IMR-90 (cell line): ENCODE measurements at places on chromosomes 7 and 10. TPM values are rescaled to one million over a fixed set of nuclear protein-coding genes. Genes with fewer than 3 reads are reported as not detected.
A peak's percentile ranks its signal among the peaks of the same experiment; 100 is the strongest.

GRCh38 chr7:12257582-12257981 is 46.5 kb downstream of the TMEM106B start:
- peak overlapping the region; percentile 24; the same call in 1 of the 2 replicates for H3K4me3 ChIP-seq
- H3K36me3 ChIP-seq = no peaks in the 10 kb centered on the region
- H3K27me3 ChIP-seq = no peaks in the 10 kb centered on the region
- H3K27ac ChIP-seq = no peak overlapping the region
- DNase-seq = peak; percentile 39
- H3K4me1 ChIP-seq = no peaks in the 10 kb centered on the region

GRCh38 chr7:116445447-116446211 is 53.9 kb upstream of the CAV2 start:
- H3K27me3 ChIP-seq = no peaks in the 10 kb centered on the region
- H3K4me1 ChIP-seq = peaks cover 13% of the 10 kb centered on the region
- no peaks in the 10 kb centered on the region for H3K36me3 ChIP-seq
- DNase-seq = no peak
- H3K27ac ChIP-seq = no peak overlapping the region

GRCh38 chr10:19417740-19418139 is 369.1 kb downstream of the MALRD1 start:
- no peaks in the 10 kb centered on the region for H3K4me1 ChIP-seq
- H3K27ac ChIP-seq = no peak overlapping the region
- H3K27me3 ChIP-seq = no peaks in the 10 kb centered on the region
- no peak for DNase-seq
- H3K36me3 ChIP-seq = no peaks in the 10 kb centered on the region

GRCh38 chr7:74349621-74350020 is 60.4 kb downstream of the CLIP2 start:
- H3K36me3 ChIP-seq = peaks cover 33% of the 10 kb centered on the region
- H3K4me3 ChIP-seq = no peak overlapping the region
- DNase-seq = no peak
- no peaks in the 10 kb centered on the region for H3K4me1 ChIP-seq

LRRC17 gene
- total RNA-seq = 271 and 280 TPM in 2 replicates

GRCh38 chr7:150322833-150323681 is at the start of the genes ACTR3C and LRRC61:
Gene ACTR3C, minus strand, starts transcription at chr7:150323545. Its CDS starts 28,249 bp downstream, at chr7:150295296.
Gene LRRC61, plus strand, starts transcription at chr7:150323355. Its CDS starts 13,507 bp downstream, at chr7:150336862.
- no peaks in the 10 kb centered on the region for H3K36me3 ChIP-seq
- no peaks in the 10 kb centered on the region; the same call in 1 of the 2 replicates for H3K27me3 ChIP-seq
- H3K4me1 ChIP-seq = peaks cover 10% of the 10 kb centered on the region; the same call in 1 of the 2 replicates
- H3K4me3 ChIP-seq = no peak within 1 kb of the TSS
- DNase-seq = no peak

SPAM1 gene
- total RNA-seq = not detected in 2 replicates

DNA sequence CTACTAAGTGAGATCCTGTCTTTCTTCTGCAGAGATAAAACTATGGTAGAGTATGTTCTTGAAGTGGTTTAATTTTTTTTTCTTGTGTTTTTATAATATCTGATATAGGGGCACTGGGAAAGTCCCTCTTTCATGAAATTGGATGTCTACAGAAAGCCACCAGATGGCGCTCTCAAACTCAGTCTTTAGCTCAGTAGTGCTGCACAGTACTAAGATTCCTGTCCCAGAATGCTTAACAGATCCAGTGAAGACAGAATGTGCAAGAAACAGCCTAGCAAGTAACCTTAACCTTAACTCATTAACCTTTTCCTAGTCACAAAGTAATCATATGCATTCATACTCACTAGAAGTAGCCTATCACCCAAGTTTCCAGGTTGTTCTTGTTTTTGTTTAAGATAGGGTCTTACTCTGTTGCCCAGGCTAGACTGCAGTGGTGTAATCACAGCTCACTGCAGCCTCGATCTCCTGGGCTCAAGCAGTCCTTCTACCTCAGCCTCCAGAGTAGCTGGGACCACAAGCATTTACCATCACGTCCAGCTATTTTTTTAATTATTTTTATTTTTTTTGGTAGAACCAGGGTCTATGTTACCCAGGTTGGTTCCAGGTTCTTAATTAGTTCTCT is 56.7 kb downstream of the IDE start:
- peaks cover 6% of the 10 kb centered on the region; the same call in 1 of the 2 replicates for H3K36me3 ChIP-seq
- DNase-seq = peak; percentile 80
- peaks cover 2% of the 10 kb centered on the region; the same call in 1 of the 2 replicates for H3K4me1 ChIP-seq
- no peak overlapping the region for H3K27ac ChIP-seq
- H3K4me3 ChIP-seq = no peak overlapping the region

DNA sequence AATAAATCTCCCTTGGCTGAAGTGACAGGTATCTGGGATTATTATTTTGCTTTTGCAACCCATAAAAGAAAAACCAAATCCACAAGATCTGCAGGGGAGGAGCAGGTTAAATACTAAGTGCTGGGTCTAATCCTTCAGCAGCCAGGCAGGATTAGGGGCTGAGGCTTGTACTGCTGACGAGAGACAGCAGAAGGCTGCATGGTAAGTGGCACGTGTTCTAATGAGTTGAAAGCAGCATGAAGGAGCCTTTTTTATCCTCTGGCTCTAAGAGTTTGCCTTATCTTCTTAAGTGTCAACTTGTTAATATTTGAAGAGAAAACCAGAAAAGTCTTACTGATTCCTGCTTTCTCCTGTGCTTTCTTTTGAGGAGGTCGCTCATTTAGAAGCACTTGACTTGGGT is 50.0 kb downstream of the LYZL2 start:
- peaks cover 33% of the 10 kb centered on the region for H3K27me3 ChIP-seq
- DNase-seq = no peak
- H3K27ac ChIP-seq = no peak overlapping the region
- H3K4me3 ChIP-seq = no peak overlapping the region
- H3K36me3 ChIP-seq = no peaks in the 10 kb centered on the region

ENTPD7 gene
- 20.0 and 23.3 TPM in 2 replicates for total RNA-seq
